ENCODE measurements at places on chromosomes 12 and 14.
A peak's percentile ranks its signal among the peaks of the same experiment; 100 is the strongest.

GRCh38 chr14:74401504-74402241 is 24.3 kb downstream of the SYNDIG1L start:
- peak; percentile 33 for DNase-seq

- no peak for DNase-seq
These were observed 415.5 kb downstream of the PCNX1 start for GRCh38 chr14:71322655-71323250.

DNA sequence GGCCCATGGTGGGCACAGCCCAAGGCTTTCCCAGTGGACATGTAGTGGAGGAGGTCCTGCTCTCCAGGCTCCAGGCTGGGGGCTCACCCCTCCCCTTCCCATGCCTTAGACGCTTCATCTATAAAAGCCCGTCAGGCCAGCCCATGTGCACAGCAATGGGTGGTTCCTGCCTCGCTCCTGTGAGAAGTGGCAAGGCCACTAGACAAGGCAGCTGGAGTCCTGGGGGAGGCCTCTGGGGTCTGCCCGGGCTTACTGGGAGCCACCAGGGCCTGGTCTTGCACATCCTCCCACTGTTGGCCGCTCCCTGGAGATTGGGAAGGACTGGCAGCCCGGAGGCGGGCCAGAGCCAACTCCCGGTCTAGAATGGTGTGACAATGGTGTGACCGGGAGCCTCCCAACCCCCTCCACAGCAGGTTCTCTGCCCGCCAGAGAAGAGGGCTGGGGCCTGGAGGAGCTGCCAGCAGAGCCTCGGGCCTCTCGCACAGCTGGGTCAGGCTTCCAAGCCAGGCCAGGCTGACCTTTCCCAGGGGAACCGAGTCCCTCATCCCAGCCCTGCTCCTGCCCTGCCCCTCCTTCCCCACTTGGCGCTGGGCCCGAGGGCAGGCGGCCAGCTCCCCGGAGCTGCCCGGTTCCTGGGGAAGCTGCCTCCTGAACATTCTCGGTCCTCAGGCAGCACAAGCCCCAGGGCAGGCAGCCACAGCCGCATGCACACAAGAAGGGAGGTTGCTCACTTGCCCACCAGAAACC is 97.9 kb downstream of the RFLNA start:
- no peak for DNase-seq

DNA sequence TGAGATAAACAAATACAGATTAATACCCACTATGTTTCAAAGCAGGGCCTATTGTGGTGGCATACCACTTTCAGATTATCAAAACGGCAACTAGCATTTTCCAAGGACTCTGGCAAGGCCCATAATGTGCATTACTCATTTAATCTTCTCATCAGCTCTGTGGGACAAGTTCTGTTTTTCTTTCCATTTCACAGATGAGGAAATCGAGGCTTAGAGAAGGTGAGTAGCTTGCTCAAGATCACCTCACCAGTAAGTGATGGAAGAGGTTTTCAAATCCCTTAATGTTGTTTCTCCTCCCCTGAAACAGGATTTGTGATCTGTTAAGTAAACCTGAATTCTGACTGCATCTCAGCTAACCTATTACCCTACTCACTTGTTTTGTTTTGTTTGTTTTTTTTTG is 3.9 kb upstream of the PYGL start:
- no peak for DNase-seq

DNA sequence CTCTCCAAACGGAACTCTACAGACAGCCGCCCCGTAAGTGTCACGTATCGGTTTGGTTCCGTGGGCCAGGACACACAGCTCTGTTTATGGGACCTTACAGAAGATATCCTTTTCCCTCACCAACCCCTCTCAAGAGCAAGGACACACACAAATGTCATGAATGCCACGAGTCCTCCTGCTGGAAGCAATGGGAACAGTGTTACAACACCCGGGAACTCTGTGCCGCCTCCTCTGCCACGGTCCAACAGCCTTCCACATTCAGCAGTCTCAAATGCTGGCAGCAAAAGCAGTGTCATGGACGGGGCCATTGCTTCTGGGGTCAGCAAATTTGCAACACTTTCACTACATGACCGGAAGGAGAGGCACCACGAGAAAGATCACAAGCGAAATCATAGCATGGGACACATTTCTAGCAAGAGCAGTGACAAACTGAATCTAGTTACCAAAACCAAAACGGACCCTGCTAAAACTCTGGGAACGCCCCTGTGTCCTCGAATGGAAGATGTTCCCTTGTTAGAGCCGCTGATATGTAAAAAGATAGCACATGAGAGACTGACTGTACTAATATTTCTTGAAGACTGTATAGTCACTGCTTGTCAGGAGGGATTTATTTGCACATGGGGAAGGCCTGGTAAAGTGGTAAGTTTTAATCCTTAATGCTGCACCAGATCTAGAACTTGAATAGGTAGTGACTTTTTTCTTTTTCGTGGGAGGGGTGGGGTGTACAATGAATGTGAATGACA is 69.7 kb downstream of the WDR20 start:
- no peak for DNase-seq

GRCh38 chr12:25903603-25904245 is 54.8 kb upstream of the RASSF8 start:
- DNase-seq, result no peak

- no peak for DNase-seq
These were observed 18.4 kb downstream of the SAV1 start for GRCh38 chr14:50649691-50650090.

- no peak for DNase-seq
These were observed 77.9 kb downstream of the ST8SIA1 start for GRCh38 chr12:22256605-22257004.

- no peak for DNase-seq
These were observed 20.8 kb downstream of the TPCN1 start for GRCh38 chr12:113242026-113242418.

DNA sequence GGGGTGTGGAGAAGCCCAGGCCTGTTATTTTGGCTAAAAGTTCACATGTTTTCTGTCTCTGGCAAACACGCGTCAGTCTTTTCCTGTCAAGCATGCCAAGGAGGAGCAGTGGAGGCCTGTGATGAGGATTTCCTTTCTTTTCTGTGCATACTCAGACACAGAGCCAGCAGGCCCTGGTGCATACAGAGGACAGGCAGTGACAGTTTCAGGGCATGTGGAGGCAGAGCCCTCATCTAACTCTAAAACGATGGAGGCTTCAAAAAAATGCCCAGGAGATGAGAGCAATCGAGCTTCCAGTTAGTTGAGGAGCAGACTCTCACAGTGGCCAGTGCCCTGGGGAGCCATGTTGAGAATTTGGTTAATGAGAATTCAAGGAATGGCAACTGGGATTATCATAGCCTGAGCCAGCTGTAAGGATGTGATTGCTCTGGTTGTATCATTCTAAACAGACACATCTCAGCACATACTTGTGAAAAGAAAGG is 66.5 kb downstream of the TRAFD1 start:
- no peak for DNase-seq

GRCh38 chr14:103948442-103948841 is 6.1 kb upstream of the RD3L start:
- DNase-seq, result no peak

GRCh38 chr12:97555547-97556187 is 93.1 kb downstream of the RMST start:
- DNase-seq, result no peak

- no peak for DNase-seq
These were observed 305.7 kb upstream of the SSTR1 start for GRCh38 chr14:37901978-37902377.

GRCh38 chr14:69475194-69475818 is 9.2 kb upstream of the PLEKHD1 start:
- no peak for DNase-seq

DNA sequence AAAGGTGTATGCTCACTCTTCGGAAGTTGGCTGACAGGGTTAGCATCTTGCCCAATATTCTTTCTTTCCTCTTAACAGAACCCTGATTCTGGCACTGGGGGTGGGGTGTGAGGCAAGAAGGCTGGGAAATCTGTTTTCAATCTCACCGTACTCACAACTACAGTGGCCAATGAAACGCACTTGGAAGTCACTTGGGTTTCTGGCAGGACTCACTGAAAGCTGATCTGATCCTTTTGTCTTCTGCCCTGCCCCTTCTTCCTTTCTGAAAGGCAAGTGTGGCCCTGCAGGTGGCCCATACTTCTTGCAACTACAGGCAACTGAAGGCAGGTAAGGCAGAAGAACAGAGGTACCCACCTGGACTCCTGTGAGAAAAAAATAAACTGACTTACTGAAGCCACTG is 106.9 kb downstream of the STXBP6 start:
- no peak for DNase-seq

GRCh38 chr12:58099476-58099875 is 158.1 kb downstream of the ATP23 start:
- DNase-seq, result no peak

DNA sequence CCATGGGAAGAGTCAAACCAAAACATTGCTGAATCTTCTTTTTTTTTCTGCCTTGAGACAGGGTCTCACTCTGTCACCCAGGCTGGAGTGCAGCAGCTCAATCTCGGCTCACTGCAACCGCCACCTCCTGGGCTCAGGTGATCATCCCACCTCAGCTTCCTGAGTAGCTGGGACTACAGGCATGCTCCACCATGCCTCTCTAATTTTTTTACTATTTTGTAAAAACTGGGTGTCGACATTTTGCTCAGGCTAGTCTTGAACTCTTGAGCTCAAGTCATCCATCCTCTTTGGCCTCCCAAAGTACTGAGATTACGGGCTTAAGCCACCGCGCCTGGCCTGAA is 1.5 kb upstream of the KRT75 start:
- no peak for DNase-seq

DNA sequence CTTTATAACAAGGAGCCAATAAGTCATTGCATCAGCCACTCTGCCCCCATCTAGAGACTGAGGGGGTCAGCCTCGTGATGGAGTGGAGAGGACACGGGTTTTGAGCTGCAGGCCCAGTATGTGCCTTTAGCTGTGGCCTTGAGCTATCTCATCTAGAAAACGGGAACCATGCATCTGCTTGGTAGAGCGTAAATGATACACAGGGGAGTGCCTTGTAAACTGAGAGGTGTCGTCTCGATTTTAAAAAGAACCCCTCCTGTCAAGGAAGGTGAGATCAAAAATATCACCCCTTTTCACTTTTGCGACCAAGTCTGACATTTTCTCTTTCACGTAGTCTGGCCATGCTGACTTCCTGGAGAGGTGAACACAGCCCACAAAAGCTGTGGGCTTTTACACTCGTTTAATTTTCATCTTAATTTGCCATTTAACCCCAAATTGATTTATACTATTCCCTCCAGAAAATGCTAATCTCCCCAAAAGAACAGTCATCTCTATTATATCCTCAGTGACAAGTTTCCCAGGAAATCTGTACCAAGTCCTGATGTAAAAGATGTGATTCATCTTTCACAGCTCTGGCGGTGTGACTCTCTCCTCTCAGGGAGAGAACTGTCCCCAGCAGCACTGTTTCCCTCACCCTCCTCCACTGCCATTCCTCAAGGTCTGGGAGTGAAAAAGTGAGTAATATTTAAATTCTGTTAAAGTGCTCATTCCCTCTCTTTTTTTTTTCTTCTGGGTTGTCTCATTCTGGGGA is 30.6 kb downstream of the VCPKMT start:
- DNase-seq, result no peak

- DNase-seq, result no peak
These were observed 39.3 kb downstream of the C12orf56 start for GRCh38 chr12:64351265-64351664.

- no peak for DNase-seq
These were observed 619 bp downstream of the ERC1 start for GRCh38 chr12:991350-992333.

DNA sequence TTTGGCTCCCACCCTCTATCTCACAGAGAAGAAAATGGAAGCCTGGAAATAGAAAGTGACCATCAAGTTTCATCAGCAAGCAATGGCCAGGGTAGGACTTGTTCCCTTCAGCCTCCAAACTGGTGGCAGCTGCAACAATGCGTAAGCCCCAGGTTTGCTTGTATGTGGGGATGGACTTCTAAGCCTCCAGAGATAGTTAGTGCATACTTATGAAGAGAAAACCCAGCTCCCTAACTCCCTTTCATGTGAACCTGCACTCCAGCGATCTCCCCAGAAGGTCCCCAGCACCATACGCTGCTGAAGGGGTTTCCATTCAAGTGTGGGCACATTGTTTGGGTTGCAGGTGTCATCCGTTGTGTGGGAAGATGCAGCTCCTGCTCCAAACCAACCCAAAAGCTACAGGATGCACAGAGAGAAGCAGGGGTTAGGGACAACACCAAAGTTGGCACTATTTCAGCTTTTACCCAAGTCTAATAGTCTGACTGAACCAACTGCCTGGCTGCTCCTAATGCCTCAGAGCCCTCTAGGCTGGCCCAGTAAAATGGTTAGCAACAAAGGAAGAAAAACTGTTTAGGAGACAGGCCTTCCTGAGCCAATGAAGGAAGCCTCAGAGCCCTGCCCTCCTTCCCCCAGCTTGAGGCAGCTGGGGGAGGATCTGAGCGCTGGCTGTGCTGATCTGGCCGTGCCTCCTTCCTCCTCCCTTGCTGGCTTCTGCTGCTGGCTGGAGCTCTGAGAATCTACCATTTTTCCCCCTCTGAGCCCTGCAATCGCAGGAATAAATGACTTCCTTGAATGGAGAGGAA is 12.3 kb downstream of the ZFP36L1 start:
- no peak for DNase-seq

- no peak for DNase-seq
These were observed 191.5 kb downstream of the PAX9 start for GRCh38 chr14:36852981-36853691.

DNA sequence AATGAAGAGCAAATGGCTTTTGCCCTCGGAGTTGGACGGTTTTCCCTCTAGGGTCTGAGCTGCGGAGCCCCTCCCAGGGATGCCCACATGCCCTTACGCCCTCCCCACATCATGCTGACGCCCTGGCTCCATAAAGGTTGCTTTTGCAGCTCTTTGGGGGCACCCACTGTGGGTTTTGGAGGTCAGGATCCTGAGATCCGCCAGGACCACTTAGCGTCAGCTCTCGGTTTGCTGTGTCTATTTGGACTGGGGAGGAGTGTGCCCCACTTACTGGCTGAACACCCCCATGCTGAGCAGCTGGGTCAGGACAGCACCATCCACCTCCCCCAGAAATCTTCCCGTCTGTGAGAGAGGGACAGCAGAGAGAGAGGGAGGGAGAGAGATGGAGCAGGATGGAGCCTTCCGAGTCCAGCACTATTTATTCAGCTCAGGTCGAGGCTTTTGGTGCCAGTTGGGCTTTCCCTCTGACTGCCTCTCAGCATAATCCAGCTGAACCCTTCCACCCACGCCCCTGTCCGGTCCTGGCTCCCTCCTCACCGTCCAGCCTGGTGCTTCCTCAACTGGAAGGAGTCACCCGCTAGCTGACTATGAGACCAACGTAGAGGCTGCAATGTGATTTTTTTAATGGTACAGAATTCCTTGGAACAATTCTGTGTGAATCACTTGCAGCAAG is 18.9 kb upstream of the LRTM2 start:
- DNase-seq, result no peak

DNA sequence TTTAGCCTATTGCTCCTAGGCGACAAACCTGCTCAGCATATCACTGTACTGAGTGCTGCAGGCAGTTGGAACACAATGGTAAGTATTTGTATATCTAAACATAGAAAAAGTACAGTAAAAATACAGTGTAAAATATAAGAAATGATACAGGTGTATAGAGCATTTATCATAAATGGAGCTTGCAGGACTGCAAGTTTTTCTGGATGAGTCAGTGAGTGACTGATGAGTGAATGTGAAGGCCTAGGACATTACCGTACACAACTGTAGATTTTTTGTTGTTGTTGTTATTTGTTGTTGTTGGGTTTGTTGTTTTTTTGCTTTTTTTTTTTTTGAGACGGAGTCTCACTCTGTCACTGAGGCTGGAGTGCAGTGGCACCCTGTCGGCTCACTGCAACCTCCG is 33.4 kb downstream of the PNMA1 start:
- no peak for DNase-seq

GRCh38 chr12:109770861-109771670 is 57.4 kb downstream of the FAM222A start:
- DNase-seq, result no peak

- no peak for DNase-seq
These were observed 500.6 kb upstream of the NOVA1 start for GRCh38 chr14:27098451-27098850.

Measured in T-helper 22 cell (primary cell).